ENCODE measurements at places on chromosomes 3 and 15.

- no peak for DNase-seq
Observed at GRCh38 chr3:194560047-194560446, 73.2 kb downstream of the TMEM44 start.

- DNase-seq = no peak
Observed at GRCh38 chr3:124601190-124601589, 129.1 kb upstream of the UMPS start.

DNA sequence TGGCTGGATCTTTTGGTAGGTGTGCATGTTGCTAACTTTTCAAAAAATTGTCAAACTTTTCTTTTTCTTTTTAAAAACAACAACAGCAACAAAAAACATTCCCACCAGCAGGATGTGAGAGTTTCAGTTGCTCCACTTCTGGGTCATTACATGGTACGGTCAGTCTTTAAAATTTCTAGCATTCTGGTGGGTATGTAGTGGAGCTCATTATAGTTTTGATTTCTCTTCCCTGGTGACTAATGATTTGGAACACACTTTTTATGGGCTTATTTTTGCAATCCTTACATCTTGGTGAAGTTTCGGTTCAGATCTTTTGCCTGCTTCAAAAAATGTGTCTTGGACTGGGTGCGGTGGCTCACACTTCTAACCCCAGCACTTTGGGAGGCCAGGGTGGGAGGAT, 19.3 kb downstream of the ATP1B3 start:
- no peak for DNase-seq

DNA sequence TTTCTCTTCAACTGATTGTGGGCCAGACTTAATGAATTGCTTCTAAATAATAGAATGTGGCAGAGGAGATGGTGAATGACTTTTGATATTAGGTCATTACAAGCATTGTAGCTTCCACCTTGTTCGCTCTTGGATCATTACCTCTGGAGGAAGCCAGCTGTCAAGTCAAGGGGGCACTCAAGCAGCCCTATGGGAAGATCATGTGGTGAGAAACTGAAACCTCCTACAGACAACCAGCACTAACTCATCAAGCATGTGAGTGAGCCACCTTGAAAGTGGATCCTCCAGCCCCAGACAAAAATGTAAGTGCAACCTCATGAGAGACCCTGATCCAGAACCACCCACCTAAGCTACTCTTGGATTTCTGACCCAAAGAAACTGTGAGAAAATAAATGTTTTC, 109.8 kb upstream of the TBC1D5 start:
- no peak for DNase-seq

- no peak for DNase-seq
Observed at GRCh38 chr15:70420086-70420947, 322.6 kb upstream of the TLE3 start.

DNA sequence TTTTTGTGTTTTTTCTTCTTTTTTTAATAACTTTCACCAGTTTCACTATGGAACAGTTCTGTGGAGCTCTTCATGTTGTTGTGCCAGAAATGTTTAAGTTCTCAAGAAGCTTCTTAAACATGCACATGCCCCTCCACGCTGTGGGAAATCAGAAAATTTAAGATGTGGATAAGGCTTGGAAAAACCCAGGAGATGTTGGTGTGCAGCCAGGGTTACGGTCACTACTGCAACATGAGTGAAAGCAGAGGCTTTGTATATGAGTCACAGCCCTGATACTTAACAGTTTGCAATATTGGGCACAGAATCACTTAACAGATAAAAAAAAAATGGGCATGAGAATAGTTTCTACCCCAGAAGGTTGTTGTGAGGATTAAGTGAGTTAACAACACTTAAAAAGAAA, 399.9 kb downstream of the LRTM1 start:
- DNase-seq = no peak

DNA sequence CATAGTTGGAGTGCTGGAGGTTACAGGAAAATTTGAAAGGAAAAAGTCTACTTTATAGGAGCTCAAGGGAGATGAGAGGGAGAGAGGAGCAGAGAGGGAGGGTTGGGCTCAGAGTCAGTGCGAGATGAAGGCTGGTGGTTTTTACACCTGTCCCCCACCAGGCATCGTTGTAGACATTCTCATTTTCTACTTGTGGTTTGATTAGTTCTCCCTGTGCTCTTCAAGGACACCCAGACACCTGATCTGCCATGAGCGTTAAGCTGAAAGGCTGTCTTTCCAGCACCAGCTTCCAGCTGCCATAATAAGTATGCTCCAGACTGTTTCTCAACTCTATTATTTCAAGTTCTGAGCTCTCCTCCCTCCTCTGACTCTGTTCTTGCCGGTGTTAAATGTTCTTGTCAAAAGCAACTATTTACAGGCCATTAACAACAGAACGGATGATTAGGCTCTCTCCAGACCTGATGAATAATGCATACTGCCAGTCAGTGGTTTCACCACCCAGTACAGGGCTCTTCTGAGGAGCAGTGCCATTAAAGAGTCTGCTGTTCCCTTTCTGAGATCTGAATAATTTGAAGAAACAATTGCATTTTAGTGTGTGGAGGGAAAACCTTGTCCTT, 514.6 kb upstream of the MCTP2 start:
- no peak for DNase-seq

DNA sequence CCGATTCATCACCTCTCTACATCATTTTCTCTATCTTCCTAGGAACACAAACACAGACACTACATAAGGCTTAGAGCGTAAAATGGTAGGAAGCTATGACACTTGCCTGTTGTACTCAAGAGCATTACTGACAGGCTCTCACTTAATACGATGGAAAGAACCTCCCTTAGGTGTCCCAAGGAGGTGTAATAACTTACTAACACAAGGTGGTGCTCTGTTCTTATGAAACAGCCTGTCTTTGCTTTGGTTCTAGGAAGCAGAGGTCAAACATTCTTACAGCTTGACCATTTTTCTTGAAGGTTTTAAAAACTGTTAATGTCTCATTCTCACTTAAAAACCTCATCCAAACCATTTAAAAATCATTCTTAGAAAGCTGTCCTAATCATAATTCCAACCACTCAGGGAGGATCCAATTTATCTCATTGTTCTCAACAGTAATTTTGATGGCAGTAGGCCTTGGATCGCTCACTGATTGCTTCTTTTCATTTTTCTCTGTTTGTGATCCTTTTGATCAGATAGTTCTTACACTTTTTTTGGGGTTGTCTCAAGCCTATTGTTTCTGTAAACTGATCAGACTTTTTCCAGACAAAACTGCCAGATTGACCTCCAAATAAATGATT, 317.8 kb upstream of the AGTR1 start:
- DNase-seq = no peak

DNA sequence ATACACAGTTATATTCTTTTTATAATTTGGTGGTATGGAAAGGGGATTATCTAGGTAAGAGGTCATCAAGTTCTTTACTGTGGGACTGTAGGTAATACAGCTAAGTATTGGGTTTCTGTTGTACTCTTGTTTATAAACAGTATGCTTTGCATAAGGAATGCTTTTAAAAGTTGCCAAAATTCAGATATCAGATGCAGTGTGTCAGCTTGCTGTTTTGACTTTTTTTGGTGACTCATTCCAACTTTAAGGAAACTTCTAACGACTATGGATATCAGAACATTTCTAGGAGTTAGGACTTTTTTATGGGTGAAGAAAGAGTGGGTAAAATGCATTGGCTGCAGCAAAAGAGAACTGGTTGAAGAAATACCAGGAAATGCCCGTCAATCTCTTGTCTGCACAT, 2.8 kb downstream of the SCAANT1 start:
- DNase-seq = no peak

DNA sequence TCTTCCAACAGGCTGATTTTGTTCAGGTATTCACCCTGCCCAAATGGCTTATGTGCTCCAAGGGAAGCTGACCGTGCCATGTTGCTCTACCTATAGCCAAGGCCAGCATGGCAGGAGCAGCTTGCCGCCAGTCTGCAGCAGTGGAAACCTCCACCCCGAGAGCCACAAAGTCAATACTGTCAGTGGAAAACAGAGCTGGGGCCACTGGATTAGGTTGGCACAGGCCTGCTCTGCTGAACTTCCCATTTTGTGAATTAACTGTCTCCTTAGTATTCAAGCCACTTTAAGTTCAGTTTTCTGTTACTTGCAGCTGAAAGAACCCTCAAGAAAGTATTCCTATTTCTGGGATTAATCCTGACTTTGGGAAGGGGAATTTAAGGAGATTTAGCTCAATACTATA, 63.8 kb upstream of the XCR1 start:
- no peak for DNase-seq

DNA sequence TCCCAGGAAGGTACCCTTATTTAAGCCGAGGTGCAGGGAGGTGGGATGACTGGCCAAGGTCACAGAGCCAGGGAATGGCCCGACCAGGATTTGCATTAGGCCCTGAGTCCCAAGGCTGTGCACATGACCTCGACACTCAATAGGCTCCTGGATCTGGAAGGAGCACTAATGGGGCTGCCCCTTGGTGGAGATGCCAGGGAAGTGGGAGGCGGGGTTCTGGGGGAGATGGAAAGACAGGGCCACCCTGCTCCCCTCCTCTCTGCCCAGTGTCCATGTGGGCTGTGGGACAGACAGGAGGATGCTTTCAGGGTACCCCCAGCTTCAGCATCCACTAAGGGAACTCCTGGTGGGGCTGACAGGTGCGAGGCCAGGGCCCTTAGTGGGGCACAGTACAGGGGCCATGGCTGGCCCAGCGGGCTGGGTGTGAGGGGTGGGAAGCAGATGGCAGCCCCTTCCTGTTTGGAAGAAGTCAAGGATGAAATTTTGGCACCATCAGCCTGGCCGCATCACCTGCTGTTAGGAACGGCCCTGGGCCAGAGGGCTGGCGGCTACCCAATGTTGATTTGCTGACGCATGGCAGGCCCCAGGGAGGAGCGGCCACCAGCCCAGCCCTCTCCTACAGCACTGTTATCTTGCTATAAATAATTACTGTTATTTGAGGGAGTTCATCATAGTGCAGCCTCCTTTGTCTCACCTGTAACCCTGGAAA, 37.3 kb downstream of the ATP2B2 start:
- no peak for DNase-seq

DNA sequence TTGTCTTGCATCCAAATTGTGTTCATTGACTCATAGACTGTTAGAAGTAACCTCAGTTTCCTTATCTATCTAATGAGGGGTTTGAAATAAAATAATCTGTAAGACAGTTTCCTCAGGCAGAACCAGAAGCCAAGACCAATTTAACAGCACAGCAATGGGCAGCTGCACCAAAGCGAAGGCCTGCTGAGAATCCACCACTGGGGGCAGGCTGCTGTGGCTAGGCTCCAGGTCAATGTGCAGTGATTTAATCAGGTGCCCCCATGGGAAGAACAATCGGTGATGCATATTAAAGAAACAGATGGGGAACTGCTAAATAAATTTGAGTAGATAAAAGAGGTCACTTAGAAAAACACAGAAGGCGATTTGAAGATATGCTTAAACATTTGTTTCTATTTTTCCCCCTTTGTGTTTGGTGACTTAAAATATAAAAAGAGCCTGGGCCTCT, 28.0 kb upstream of the TMOD3 start:
- no peak for DNase-seq

DNA sequence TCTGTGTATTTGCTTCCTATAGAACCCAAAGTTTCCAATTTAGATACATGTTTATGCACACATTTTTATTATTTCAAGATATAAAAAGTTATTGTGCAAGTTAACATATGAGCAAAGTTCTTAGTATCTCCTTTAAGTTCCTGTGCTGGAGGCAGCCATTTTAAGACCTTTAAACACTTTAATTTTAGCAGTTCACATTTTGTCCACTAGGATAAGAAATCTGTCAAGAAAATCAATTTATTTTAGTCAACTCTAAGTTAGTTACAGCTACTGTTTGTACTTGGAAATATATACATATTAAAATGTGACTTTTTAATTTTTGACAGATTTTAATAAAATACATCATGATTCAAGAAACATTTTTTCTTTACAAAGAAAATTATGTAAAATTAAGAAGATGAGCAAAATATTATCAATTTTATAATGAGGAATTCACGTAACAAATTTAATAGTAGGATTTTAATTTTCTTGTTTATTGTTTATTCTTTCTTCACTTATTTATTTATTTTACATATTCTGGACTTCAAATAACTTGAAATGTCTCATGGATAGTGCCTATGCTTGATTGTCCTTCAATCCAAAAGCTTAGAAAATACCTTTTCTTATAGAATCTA, 402.6 kb upstream of the GBE1 start:
- no peak for DNase-seq

GRCh38 chr15:62112616-62113593, 46.1 kb downstream of the C2CD4A start:
- no peak for DNase-seq

DNA sequence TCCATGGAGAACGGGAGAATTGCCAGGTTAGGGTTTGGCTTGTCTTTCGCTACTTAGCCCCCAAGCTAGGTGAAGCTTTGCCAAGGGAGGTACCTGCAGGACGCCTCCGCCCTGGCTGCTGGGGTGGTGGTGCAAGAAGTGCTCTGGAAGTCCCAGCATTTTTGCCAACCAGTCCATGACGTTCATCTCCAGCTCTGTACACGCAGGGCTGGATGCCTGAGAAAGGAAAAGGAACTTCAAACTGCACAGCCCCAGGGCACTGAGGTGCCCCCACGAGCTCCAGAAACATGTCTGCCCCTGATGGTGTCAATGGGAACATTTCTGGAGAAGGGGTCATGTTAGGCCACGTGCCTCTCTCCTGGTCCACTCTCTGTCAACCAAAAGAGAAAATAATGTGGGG, 8.2 kb downstream of the HDC start:
- no peak for DNase-seq

- DNase-seq = no peak
Observed at GRCh38 chr3:121698901-121699300, 38.2 kb upstream of the HCLS1 start.

- DNase-seq = no peak
Observed at GRCh38 chr15:29773816-29774215, 48.5 kb downstream of the TJP1 start.

GRCh38 chr3:132245552-132246142, 71.6 kb upstream of the ACP3 start:
- no peak for DNase-seq

- DNase-seq = no peak
Observed at GRCh38 chr15:55366981-55367380, 41.2 kb downstream of the CCPG1 start.

- no peak for DNase-seq
Observed at GRCh38 chr3:23481616-23482278, 278.6 kb downstream of the UBE2E2 start.

DNA sequence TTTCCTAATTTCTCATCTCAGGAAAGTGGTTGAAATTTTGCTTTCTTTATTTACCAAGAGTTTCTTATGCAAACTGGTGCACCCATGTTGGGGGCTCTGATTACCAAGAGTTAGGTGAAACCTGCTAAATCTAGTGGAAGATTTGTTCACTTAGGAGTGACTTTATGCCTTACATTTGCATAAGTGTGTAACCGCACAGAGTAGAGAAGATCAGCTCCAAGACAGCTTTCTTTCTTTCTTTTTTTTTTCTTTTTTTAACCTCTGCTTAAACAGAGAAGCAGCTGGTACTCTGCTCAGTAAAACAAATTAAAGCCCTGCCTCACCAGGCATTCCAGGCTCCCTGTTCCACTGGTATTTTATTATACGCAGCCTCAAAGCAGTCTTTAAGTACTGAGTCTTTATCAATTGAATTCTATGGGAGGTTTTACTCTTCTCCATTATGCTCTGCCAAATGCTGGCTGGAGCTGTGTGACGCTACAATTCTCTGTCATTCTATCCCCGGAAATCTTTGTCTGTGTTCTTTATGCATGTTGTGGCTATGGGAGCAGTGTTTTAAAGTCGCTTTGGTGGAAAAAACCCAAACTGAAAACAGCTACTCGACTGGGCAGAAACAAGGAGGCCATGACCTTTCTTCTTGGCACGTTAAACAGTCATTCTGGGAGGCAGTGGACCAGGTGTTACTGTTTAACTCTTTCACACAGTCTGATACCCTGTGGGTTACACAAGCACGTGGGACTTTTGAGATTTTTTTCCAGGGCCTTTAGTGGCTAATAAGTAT, 55.2 kb upstream of the GBE1 start:
- DNase-seq = no peak

- DNase-seq = no peak
Observed at GRCh38 chr3:187750006-187750512, 4.8 kb upstream of the BCL6 start.
